ENCODE measurements at places on chromosomes 13 and 19. TPM values are rescaled to one million over a fixed set of nuclear protein-coding genes. Genes with fewer than 3 reads are reported as not detected.

The IGSF23 gene
- total RNA-seq = not detected

The LILRB5 gene
- total RNA-seq = not detected

The ZNF136 gene
- 9.5 TPM for total RNA-seq

The KASH5 gene
- 2.3 TPM for total RNA-seq

The DNMT1 gene
- total RNA-seq = 356 TPM

The C1QTNF9B gene
- not detected for total RNA-seq

All from activated CD4-positive, alpha-beta memory T cell treated with anti-CD3 and anti-CD28 coated beads for 36 hours (primary cell).